ENCODE measurements at places on chromosomes 7 and 10.

DNA sequence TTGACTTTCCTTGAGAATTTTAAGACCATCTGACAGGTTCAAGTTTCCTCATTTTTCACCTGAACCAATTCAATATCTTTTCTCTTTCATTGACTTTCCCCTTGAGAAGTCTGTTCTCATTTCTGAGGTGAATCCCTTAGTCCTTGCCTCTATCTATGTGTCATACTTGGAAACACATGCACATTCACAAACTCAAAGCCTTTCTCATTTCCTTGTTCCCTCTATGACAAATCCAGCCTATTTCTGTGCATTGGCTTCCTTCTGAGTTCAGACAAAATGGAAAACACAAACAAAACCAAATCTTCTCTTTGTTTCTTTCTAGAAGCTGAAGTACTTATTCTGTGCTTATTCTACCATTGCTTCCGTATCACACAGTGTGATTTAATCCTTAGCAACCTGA is 13.8 kb downstream of the PTTG1IP2 start:
- DNase-seq: no peak

DNA sequence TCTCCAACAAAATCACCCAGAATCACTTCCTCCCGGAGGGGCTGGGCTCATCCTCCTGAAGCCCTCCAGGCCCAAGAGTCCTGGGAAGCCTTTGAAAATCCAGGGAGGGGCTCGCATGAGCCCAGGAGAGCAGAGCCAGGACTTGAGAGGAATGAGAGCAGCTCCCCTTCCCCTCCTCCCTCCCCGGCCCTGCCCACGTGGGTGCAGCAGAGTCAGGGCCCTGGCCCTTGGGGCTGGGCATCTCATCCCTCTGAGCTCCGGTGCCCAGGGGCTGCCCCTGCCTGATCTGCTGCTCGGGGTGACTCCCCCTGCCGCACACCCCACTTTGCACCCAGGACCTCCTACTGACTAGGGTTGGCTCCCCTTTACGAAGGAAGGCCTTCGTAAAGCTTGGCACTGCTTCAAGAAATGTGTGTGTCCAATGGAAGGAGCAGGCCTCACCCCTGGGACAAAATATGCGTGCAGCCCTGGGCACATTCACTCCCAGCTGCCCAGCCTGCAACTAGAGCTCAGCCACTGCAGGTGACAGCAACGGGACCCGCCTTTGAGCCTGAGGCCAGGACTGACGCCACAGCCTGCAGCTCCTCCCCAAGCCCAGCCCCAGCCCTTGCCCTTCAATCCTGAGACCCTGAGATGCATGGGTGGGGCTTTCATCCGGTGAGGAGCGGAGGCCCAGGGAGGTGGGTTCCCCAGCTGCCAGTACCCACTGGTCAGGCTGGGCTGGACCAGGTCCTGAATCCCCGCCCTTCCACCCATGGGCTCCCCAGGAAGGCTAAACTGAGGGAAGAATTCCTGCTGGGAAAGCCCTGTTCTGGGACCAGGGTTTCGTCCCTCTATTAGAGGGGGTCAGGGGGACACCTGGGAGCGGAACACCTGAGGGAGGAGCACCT is 21.8 kb downstream of the PWWP2B start:
- DNase-seq: no peak

DNA sequence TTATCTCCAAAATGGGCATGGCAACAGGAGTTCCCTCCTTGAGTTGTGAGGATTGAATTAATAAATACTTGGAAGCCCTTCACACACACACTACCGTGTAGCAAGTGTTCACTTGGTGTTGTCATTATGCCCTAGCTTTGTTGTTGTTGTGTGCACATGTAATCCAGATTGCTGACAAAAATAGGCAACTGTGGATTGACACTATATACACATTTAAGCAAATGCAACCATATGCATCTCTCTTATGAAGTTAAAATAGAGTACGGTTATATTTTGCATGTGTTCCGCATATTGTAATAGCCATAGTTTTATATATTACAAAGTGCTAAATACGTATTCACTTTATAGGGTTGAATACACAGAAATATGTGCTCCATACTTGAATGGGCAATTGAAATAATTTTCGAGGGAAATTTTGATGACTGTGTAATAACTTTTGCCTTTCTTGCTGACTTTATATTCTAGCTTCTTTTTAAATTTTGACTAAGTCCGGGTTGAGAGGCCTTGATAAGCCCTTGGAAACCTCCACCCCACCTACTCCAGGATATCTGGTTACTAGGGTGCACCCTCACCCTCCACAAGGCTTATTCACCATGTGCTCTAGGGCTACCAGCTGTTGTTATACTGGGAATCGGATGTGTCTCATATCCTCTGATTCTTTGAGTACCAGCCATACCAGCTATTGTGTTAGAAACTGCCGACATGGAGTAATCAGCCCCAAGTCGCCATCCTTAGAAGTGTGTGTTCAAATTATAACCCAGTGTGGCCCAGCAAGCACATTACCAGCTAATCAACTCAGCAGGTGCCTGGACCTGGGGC is 265.0 kb downstream of the CAMK1D start:
- DNase-seq: peak; percentile 45

DNA sequence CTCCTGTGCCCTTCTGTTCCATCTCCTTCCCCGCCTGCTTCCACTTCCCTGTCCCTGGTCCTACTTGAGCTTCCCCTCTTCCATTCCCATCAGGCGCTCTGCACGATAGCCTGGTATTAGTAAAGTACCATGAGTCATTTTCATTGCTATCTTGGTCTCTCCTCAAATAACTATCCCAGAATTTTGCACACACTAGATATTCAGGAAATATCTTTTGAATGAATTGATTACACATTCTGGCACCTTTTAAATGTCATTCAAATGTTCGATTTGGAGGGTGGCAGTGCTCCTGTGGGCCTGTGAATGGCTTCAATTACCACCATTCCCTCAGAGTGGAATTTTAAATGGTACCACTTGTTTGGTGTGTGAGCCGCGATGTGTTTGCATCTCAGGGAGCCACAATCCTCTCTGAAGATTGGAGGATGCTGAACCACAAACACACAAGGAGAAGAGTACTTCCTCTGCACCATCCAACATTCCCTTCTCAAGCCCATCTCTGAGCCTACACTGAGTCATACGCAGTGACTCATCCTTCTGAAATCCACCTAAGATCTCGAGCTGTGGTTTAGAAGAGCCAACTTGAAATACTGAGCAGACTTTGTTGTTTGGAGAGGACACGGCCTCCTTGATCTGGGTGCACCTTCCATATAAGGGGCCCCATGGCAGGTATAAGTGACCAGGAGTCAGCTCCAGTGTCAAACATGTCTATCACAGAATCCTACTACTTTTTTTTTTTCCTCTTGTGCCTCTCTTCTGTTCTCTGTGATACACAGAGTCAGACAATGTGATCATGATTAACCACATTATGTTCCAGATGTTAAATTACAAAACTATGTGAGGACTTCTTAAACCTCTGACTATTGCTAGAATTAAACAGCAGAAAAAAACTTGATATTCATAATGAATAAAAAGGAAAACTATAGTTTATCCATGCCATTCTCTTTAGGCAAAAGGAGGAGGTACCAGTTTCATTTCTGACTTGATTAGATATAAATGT is 81.9 kb downstream of the BMPER start:
- no peak for DNase-seq

DNA sequence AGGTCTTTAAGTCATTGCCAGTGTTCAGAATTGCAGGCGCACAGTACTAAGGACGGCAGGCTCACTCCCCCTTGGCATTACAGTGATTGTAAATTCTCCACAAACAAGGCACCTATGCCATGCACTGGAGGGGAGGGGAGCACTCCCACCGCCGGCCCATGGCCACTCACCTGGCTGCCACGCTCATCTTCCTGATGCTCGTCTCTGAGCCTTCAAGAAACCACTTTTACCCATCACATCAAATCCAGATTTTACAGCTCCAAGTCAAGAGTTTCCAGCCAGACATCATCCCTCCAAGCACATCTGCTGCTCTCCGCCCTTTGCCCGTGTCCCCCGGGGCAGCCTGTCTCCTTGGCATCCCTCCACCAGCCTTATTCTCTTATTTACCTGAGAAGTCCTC is 350.2 kb upstream of the SHH start:
- DNase-seq: no peak

- DNase-seq: no peak
These were observed 98.8 kb downstream of the CACNB2 start for GRCh38 chr10:18238870-18239485.

DNA sequence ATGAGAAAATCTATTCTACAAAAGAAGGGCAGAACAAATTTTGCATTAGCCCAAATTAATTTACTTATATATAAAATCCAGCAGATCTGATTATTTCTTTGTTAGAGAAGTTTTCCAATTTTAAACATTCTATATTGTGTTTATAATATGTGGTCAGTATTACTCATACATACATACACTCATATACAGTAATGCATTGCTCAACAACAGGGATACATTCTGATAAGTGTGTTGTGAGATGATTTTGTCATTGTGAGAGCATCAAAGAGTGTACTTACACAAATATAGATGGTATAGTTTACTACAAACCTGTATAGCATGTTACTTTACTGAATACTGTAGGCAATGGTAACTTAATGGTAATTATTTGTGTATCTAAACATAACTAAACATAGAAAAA is 239.6 kb upstream of the ETV1 start:
- no peak for DNase-seq

GRCh38 chr7:66182920-66183319 is 22.2 kb upstream of the TPST1 start:
- DNase-seq: no peak

GRCh38 chr7:106979551-106980357 is 64.8 kb upstream of the PRKAR2B start:
- no peak for DNase-seq

- DNase-seq: no peak
These were observed 17.3 kb downstream of the TLL2 start for GRCh38 chr10:96496281-96496925.

GRCh38 chr7:69412331-69413146 is 185.7 kb upstream of the AUTS2 start:
- DNase-seq: no peak

- DNase-seq: no peak
These were observed 52.4 kb upstream of the ITGB1 start for GRCh38 chr10:33010132-33011037.

GRCh38 chr7:35630024-35630972 is 64.6 kb downstream of the HERPUD2 start:
- no peak for DNase-seq

DNA sequence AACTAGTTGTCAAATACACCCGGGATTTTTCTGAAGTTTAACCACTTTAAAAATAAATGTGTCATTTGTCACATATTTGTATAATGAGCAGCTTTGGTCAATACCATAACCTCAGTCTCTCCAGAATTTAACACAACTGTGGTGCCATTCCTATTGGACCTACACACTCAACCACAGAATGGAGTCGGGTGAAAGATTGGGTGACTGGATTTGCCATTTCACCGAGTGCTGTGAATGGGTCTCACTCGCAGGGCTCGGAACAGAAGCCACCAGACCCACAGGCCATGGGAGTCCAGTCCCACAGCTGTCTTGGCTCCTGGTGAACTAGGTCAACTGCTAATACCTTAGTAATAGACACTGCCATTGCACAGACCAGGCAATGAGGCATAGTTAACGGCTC is 298.4 kb downstream of the CCDC3 start:
- no peak for DNase-seq

DNA sequence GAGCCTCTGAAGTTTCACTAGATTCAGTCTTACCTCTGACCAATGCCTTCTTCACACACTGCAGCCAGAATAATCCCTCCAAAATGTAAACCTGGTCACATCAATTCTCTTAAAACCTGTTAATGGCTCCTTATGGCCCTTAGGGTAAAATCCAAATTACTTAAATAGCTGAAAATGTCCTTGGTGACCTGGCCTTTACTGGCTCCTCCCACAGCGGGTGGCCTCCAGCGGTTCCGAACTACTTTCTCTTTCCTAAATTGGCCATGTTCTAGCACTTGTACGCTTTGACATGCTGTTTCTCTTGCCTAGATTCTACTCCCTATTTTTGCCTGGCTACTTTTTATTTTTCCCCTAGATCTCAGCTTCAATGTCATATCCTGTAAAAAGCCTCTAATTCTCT is 36.1 kb downstream of the AGK start:
- DNase-seq: no peak

DNA sequence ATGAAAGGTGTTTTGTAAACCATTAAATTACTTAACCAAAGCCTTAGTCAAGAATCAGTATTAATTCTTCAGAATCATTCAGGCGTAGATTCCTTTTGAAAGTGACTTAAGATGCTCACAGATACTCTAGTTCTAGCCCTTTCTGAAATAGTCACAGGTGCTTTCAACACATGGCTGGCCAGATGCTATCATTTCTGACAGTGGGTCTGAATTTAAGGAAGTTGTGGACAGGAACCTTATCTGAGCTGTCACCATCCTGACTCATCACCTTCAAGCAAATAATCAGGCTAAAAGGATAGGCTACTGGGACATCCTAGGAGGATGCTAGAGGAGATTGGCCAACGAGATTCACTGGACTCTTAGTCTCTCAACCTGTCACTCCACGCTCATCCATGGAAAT is 501.5 kb downstream of the LRMDA start:
- DNase-seq: no peak

DNA sequence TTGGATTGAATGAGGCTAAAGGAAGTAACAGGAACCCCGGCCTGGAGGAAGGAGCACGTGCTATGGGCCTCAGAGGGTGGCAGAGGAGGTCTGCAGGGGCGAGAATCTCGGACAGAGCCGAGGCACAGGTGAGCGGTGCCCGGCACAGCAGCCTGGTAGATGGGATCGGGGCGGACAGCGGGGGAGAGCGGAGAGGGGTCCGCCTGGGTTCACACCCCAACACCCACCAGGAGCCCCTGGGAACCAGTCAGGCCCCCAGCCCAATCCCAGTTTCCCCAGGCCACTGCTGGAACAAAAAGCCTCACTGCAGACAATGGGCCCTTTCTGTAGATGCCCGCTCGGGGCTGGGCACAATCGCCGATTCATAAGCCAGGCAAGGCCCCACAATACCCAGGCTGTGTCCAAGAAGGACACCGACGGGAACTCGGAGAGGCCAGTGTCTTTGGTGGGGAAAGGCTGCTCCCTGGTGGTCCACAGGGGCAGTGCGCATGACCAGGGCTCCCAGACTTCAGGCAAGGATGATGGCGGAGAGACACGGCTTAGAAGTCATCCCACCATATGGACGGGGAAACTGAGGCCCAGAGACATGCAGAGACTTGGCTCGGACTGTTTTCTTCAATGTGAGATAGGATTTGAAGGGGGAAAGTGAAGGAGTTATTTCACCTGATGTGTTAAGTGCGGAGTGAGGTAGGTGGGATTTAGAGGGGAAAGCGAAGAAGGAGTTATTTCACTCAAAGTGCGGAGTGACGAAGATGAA is 106.9 kb upstream of the GPR26 start:
- no peak for DNase-seq

DNA sequence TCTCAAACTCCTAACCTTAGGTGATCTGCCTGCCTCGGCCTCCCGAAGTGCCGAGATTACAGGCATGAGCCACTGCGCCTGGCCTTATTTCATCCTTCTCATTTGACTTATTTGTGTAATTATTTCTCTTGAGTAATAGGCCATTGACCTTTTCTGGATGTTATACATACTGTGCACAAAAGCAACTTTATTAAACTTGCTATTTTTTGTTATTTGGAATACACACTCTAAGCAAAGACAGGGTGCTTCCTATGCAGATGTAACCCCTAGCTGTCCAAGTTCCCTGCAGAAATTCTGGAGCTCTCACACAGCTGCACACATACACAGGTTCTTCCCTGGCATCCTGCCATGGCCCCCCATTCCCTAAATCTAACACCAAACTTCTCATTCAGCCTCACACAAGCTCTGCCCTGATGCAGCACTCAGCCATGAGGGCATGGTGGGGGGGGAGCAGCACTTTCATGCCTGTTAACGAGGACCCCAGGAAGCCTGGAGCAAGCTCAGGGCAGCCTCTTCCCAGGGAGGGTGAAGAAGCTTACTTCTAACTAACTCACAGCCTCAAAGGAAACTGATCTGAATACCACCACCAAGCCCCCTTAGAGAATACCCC is 33.2 kb downstream of the SH3PXD2A start:
- DNase-seq: no peak

- no peak for DNase-seq
These were observed 86.6 kb downstream of the COL28A1 start for GRCh38 chr7:7449055-7449454.

All from NCI-H524 treated with DMSO at 0.1 percent for 48 hours (cell line).